ENCODE measurements at places on chromosomes 12 and 14. TPM values are rescaled to one million over a fixed set of nuclear protein-coding genes. Genes with fewer than 3 reads are reported as not detected.
A peak's percentile ranks its signal among the peaks of the same experiment; 100 is the strongest.

ANKRD9 gene
- total RNA-seq: 46.4 TPM

PLEKHG3 gene
- 8.4 TPM for total RNA-seq

RFX4 gene
- not detected for total RNA-seq

KRAS gene
- 13.0 TPM for total RNA-seq

PTHLH gene
- 0.29 TPM for total RNA-seq

PTPN6 gene
- total RNA-seq: 64.0 TPM

KRT1 gene
- total RNA-seq: not detected

KRT6C gene
- total RNA-seq: not detected

VAMP1 gene
- 8.8 TPM for total RNA-seq

IFNG-AS1 gene
- total RNA-seq: not detected

DNA sequence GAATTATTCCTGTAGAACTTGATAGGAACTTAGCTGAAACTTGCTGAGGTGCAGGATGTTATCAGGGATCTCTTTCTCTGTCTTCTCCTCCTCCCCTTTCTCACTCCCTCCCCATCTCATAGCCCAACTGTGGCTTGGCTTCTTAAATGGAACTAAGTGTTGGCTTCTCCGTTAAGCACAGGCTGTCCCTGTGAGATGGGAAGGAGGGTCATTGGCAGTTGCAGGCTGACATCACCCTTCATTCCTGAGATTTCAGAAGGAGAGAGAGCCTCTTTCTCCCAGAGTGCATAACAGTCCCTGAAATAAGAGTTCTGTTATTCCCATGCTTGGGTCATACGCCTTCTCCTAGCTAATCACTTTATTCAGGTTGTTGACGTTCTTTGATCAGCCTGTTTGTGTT, 162.0 kb downstream of the UNC79 start:
- no peak for DNase-seq
- H3K4me1 ChIP-seq: no peaks in the 10 kb centered on the region
- no peak overlapping the region for H3K27ac ChIP-seq
- no peaks in the 10 kb centered on the region for H3K27me3 ChIP-seq

- DNase-seq: no peak
- no peak overlapping the region for H3K4me3 ChIP-seq
- no peak overlapping the region for H3K27ac ChIP-seq
- no peaks in the 10 kb centered on the region for H3K36me3 ChIP-seq
- H3K4me1 ChIP-seq: peaks cover 8% of the 10 kb centered on the region
Measured at GRCh38 chr14:72618424-72618823, 275.5 kb downstream of the DPF3 start.

- no peaks in the 10 kb centered on the region for H3K27me3 ChIP-seq
- H3K4me1 ChIP-seq: peaks cover 3% of the 10 kb centered on the region
- no peak overlapping the region for H3K4me3 ChIP-seq
- no peaks in the 10 kb centered on the region for H3K36me3 ChIP-seq
- no peak for DNase-seq
Measured at GRCh38 chr12:113088037-113088436, 31.5 kb downstream of the DTX1 start.

GRCh38 chr12:57473392-57473791, 6.3 kb downstream of the ARHGAP9 start:
- DNase-seq: no peak
- H3K4me1 ChIP-seq: peaks cover 14% of the 10 kb centered on the region
- H3K36me3 ChIP-seq: no peaks in the 10 kb centered on the region
- no peak overlapping the region for H3K4me3 ChIP-seq

DNA sequence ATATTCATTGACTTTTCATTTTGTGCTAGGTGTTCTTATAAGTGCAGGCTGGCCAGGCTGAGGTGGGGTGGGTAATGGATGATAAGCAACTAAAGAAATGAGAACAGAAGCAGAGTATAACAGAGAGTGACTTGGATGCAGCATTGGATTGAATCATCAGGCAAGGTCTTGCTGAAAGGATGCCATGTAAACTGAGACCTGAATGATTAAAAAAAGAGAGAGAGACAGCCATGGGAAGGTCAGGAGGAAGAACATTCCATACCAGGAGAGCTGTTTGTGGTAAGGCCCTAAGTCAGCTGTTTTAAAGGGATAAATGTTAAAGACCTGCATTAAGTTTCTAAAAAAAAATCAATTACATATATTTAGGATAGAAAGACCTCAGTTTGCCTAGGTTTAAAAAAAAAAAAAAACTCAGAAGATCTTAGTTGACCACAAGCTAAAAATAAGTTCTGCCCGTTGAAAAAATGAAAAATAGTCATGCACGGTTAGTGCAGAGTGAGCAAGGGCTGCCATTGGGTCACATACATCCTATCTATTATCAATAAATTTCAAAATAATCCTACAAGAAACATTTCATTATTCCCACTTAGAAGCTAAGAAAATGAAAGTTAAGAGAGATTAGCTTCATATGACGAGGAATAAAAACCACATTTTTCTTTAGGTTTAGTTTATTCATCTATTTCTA, 37.2 kb downstream of the IFNG start:
- no peaks in the 10 kb centered on the region for H3K4me1 ChIP-seq
- H3K27ac ChIP-seq: no peak overlapping the region
- no peak for DNase-seq
- H3K36me3 ChIP-seq: no peaks in the 10 kb centered on the region
- no peak overlapping the region for H3K4me3 ChIP-seq

DNA sequence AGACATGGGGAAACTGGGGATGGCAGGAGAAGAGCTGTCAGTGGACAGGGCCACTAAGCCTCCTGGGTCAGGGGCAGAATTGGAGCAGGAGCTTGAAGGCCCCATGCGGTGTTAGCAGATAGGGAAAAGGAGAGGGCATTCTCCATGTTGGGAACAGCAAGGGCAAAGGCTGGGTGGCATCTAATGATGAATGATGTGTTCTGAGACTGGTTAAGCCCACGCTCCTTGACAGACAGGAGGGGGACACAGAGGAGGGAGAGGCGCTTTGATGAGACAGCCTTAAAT, 63.0 kb downstream of the CLMN start:
- no peak overlapping the region for H3K27ac ChIP-seq
- no peaks in the 10 kb centered on the region for H3K4me1 ChIP-seq
- no peak for DNase-seq
- no peak overlapping the region for H3K4me3 ChIP-seq

DNA sequence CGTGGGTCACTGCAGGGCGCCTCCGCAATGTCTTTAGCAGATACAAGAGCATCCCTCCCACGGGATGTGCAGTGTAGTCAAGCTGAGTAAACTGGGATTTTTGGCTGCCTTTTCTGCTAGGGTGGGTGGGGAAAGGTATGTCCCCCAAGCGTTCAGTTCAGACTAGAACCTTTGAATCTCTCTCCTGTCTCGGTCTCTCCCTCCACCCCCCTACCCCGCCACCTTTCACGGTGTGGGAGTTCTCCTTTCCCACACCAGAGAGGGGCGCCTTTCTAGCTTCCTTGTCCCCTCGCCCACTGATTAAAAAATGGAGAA, 525 bp upstream of the FAR2 start:
- H3K27ac ChIP-seq: peak overlapping the region; percentile 49
- H3K4me3 ChIP-seq: peak overlapping the region; percentile 74
- peak; percentile 18 for DNase-seq
- no peaks in the 10 kb centered on the region for H3K27me3 ChIP-seq
- H3K4me1 ChIP-seq: peaks cover 10% of the 10 kb centered on the region

GRCh38 chr14:38056270-38056669, 151.4 kb upstream of the SSTR1 start:
- H3K27ac ChIP-seq: no peak overlapping the region
- no peak for DNase-seq
- no peaks in the 10 kb centered on the region for H3K4me1 ChIP-seq
- H3K27me3 ChIP-seq: no peaks in the 10 kb centered on the region
- no peak overlapping the region for H3K4me3 ChIP-seq

- H3K4me3 ChIP-seq: no peak overlapping the region
- no peaks in the 10 kb centered on the region for H3K4me1 ChIP-seq
- no peaks in the 10 kb centered on the region for H3K27me3 ChIP-seq
- no peaks in the 10 kb centered on the region for H3K36me3 ChIP-seq
- H3K27ac ChIP-seq: no peak overlapping the region
Measured at GRCh38 chr14:64266239-64266638, 27.9 kb downstream of the ESR2 start.

- H3K27ac ChIP-seq: no peak overlapping the region
- no peaks in the 10 kb centered on the region for H3K4me1 ChIP-seq
- peaks cover 76% of the 10 kb centered on the region for H3K36me3 ChIP-seq
- H3K27me3 ChIP-seq: no peaks in the 10 kb centered on the region
- no peak overlapping the region for H3K4me3 ChIP-seq
- DNase-seq: no peak
Measured at GRCh38 chr14:101889898-101890297, 74.5 kb upstream of the DYNC1H1 start.

GRCh38 chr14:33676135-33676566, 274.7 kb downstream of the EGLN3 start:
- H3K27me3 ChIP-seq: no peaks in the 10 kb centered on the region
- DNase-seq: no peak
- no peaks in the 10 kb centered on the region for H3K4me1 ChIP-seq
- no peak overlapping the region for H3K4me3 ChIP-seq
- H3K27ac ChIP-seq: no peak overlapping the region
- no peaks in the 10 kb centered on the region for H3K36me3 ChIP-seq

GRCh38 chr14:79602045-79602444, 609.3 kb downstream of the DIO2 start:
- no peak for DNase-seq
- no peak overlapping the region for H3K27ac ChIP-seq
- H3K36me3 ChIP-seq: no peaks in the 10 kb centered on the region
- H3K4me1 ChIP-seq: no peaks in the 10 kb centered on the region
- no peaks in the 10 kb centered on the region for H3K27me3 ChIP-seq

- peaks cover 19% of the 10 kb centered on the region for H3K4me1 ChIP-seq
- H3K27ac ChIP-seq: no peak overlapping the region
- H3K27me3 ChIP-seq: peaks cover 31% of the 10 kb centered on the region
- no peak for DNase-seq
- no peak overlapping the region for H3K4me3 ChIP-seq
Measured at GRCh38 chr14:52072266-52072780, 3.5 kb upstream of the NID2 start.

GRCh38 chr12:104577581-104577981, 120.8 kb downstream of the CHST11 start:
- H3K4me1 ChIP-seq: no peaks in the 10 kb centered on the region
- no peak for DNase-seq
- H3K27me3 ChIP-seq: no peaks in the 10 kb centered on the region
- H3K27ac ChIP-seq: no peak overlapping the region
- no peaks in the 10 kb centered on the region for H3K36me3 ChIP-seq
- H3K4me3 ChIP-seq: no peak overlapping the region

GRCh38 chr12:91144053-91144452, 32.8 kb upstream of the LUM start:
- no peak overlapping the region for H3K4me3 ChIP-seq
- no peak overlapping the region for H3K27ac ChIP-seq
- no peaks in the 10 kb centered on the region for H3K4me1 ChIP-seq
- H3K36me3 ChIP-seq: no peaks in the 10 kb centered on the region
- no peak for DNase-seq
- no peaks in the 10 kb centered on the region for H3K27me3 ChIP-seq

- H3K4me3 ChIP-seq: no peak within 1 kb of the TSS
- H3K4me1 ChIP-seq: no peaks in the 10 kb centered on the region
- H3K36me3 ChIP-seq: no peaks in the 10 kb centered on the region
- no peak for DNase-seq
- no peak within 1 kb of the TSS for H3K27ac ChIP-seq
- H3K27me3 ChIP-seq: no peaks in the 10 kb centered on the region
Measured at GRCh38 chr12:10389904-10390303, at the start of gene KLRK1. KLRK1 (minus strand) TSS chr12:10390041; CDS start chr12:10388810, 1,231 bp downstream.

DNA sequence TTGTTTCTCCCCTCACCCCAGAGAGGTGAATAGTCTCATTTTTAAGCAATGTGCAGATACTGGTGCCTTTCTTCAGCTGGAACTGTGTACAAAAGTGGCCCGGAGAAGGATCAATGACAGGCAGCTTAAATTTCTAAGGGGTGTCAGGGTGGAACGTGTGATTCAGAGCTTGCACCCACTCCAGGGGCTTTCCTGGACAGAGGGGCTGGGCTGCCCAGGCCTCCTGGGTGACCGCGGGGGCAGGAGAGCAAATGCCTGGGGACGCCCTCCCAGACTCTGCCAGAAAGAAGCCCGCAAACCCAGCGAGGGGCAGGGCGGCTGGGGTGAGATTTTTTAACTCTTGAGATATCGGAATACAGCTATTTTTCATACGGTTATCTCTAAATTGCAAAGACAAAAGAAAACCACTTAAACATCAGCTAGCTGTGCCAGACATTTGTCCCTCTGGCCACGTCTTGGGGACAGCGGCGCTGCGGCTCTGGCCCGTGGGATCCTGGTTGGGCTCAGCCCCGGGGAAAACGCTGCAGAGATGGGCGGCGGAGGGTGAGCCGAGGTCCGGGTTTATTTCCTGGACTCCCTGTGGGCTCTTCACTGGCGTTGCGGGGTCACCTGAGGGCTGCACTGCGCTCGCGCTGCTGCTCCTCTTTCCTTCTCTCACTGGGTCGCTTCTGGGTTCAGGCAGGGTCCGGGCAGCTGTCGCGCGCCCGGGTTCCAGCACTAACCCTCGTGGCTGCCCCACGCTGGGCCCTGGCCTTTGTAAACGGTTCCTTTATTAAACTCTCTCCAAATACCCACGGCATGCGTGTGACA, 35.8 kb downstream of the NFKBIA start:
- H3K4me1 ChIP-seq: peaks cover 25% of the 10 kb centered on the region
- no peak overlapping the region for H3K27ac ChIP-seq
- no peak overlapping the region for H3K4me3 ChIP-seq
- no peaks in the 10 kb centered on the region for H3K27me3 ChIP-seq
- no peak for DNase-seq

DNA sequence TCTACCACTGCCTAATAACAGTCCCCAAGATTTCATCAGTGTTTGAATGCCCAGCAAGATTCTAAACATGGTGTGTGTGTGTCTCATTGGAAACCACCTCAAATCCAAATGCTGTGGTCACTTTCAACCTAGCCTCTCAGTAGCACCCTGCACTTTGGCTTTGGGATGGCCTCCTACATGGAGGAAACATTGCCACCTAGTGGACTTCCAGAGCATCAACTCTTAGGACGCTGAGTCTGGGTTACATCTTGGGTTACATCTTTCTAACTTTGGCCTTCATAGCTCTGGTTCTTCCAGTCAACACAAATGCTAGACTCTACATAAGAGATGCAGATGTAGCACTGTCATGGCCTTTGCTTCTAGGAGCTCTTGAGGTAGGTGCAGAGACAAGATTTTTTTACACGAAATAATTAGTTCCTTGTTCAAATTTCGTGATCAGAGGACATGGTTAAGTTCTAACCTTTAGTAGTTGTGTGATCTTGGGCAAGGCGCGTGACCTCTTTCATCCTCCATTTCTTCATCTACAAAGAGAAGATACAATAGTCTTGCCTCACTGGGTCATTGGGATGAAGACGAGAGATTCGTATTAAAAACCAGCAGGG, 113.5 kb upstream of the VASH1 start:
- no peak overlapping the region for H3K4me3 ChIP-seq
- peaks cover 3% of the 10 kb centered on the region for H3K27me3 ChIP-seq
- no peaks in the 10 kb centered on the region for H3K36me3 ChIP-seq
- DNase-seq: peak; percentile 34

DNA sequence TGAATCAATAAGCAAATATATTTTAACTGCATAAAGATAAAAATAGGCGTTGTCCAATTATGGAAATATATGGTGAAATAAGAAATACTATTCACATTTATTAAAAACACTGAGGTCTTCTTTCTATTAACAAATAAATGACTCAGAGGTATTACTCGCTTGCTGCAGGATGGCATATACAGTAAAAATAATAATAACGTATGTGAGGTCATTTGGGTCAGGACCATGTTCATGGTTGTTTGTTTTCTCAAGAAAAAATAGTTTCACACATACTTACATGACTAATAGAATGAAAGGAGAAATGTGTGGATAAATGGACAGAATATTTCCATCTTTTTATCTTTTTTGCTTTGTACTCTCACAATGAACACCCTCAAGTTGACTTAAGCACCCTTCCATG, 46.5 kb upstream of the RTL1 start:
- H3K27me3 ChIP-seq: no peaks in the 10 kb centered on the region
- no peak overlapping the region for H3K4me3 ChIP-seq
- H3K27ac ChIP-seq: no peak overlapping the region
- H3K4me1 ChIP-seq: peaks cover 5% of the 10 kb centered on the region

Data from adrenal gland (tissue), 19 donors.